ENCODE measurements at places on chromosomes 2 and 18.

- no peak for DNase-seq
Measured at GRCh38 chr18:9751371-9752031, 43.4 kb downstream of the RAB31 start.

GRCh38 chr18:11937874-11938478, 29.9 kb upstream of the MPPE1 start:
- peak; percentile 81 for DNase-seq

DNA sequence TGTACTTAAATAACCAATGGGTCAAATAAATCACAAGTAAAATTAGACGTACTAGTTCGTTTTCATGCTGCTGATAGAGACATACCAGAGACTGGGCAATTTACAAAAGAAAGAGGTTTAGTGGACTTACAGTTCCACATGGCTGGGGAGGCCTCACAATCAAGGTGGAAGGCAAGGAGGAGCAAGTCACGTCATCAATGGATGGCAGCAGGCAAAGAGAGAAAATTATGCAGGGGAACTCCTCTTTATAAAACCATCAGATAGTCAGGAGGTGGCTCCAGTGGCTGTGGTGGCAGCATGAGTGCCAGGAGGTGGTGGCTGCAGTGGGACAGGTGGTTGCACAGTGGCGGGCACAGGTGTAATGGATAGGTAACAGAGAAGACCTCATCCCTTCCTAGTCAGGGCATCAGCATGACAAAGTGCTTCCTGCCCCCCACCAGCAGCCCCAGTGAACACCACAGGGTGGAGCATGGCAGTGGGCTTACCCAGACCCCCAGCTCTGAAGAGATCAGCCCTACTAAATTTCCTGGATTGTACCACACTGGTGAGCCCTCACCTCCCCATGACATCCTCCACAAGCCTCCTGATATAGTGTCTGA, 6.9 kb upstream of the CHST10 start:
- DNase-seq: no peak

DNA sequence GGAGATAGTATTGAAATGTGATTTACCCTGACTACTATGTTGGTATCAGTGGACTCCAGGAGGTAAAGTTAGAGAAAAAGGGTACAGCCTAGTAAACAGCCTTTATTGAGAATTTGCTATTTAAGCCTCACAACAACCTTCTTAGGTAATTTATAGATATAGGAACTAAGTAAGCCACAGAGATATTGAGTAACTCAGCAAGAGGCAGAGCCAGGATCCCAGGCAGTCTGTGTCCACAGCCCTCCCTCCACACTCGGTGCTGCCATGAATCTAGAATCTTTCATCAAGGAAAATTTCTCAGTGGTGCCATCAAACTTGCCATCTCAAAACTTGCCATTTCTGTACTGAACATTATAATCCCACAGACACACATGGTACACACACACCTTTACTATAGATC, 170.9 kb downstream of the CAPN13 start:
- no peak for DNase-seq

GRCh38 chr2:1769703-1770422, 25.5 kb upstream of the PXDN start:
- DNase-seq: peak; percentile 55

- no peak for DNase-seq
Measured at GRCh38 chr2:200779214-200779613, 32.5 kb upstream of the BZW1 start.

GRCh38 chr2:191366199-191366598, 121.0 kb downstream of the MYO1B start:
- DNase-seq: no peak

Data from activated CD4-positive, alpha-beta T cell treated with anti-CD3 and anti-CD28 coated beads, Interleukin-2, amount 50 U/mL, for 48 hours (primary cell).